ENCODE measurements at places on chromosomes 5 and 9. TPM values are rescaled to one million over a fixed set of nuclear protein-coding genes. Genes with fewer than 3 reads are reported as not detected.

- DNase-seq, result no peak
Observed at GRCh38 chr9:132078699-132079356, 839 bp downstream of the MED27 start.

The QRFP gene
- polyA plus RNA-seq, result not detected

GRCh38 chr9:138013836-138014562 lies 136.4 kb downstream of the CACNA1B start:
- DNase-seq, result no peak

GRCh38 chr5:58458743-58459145 lies 1.1 kb downstream of the PLK2 start:
- DNase-seq, result no peak

The CCL28 gene
- polyA plus RNA-seq, result 0.04 TPM

- DNase-seq, result no peak
Observed at GRCh38 chr5:61969755-61970154, 336.3 kb upstream of the KIF2A start.

- no peak for DNase-seq
Observed at GRCh38 chr5:82107267-82107666, 135.4 kb downstream of the ATG10 start.

Measured in AG04450 (cell line).